ENCODE measurements at places on chromosomes 5 and 9.

- DNase-seq = no peak
Measured at GRCh38 chr9:6239048-6239461, 23.4 kb downstream of the IL33 start.

GRCh38 chr9:138096519-138096845, 218.9 kb downstream of the CACNA1B start:
- DNase-seq = no peak

- DNase-seq = no peak
Measured at GRCh38 chr9:85917756-85918155, 23.2 kb upstream of the NAA35 start.

DNA sequence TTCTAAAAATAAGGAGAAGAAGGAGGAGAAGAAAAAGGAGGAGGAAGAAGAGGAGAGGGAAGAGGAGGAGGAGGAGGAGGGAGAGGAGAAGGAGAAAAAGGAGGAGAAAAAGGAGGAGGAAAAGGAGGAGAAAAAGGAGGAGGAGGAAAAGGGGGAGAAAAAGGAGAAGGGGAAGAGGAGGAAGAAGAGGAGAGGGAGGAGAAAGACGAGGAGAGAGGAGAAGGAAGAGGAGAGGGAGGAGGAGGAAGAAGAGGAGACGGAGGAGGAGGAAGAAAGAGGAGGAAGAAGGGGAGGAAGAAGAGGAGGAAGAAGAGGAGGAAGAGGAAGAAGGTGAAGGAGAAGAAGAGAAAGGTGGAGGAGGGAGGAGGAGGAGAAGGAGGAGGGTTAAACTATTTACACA, 210.2 kb upstream of the TRPM3 start:
- DNase-seq = no peak

DNA sequence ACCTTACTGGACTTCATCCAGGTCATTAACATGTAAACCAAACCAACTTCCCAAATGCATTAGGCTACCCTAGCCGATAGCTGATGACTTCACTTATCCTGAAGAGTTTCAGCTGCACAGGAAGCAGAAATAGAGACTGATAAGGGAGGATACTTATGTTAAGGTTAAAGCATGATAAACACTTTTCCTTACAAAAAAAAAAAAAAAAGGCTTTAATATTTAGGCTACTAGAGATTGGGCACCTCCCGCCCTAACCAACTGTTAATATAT, 1.6 kb upstream of the MEF2C start:
- DNase-seq = no peak

GRCh38 chr9:2729003-2729402, 11.7 kb downstream of the KCNV2 start:
- DNase-seq = no peak

- no peak for DNase-seq
Measured at GRCh38 chr5:538801-539468, 14.7 kb upstream of the SLC9A3 start.

DNA sequence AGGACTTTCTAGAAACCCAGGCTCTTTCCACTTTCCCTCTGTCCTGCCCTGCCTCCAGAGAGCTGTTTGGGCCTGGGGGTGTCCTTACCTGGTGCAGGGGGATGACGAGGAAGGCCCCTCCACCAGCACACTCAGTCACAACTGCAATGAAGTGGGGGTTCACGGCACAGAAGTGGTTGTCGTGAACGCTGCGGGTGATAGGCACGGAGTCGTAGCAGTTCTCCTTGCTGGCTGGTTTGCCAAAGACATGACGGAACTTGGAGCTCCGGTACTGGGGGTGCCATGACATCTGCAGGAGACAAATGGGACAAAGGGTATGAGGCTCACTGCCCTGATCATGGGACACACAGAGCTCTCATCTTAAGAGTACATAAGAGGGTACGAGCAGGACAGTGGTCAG, 35.1 kb downstream of the CORO2A start:
- no peak for DNase-seq

DNA sequence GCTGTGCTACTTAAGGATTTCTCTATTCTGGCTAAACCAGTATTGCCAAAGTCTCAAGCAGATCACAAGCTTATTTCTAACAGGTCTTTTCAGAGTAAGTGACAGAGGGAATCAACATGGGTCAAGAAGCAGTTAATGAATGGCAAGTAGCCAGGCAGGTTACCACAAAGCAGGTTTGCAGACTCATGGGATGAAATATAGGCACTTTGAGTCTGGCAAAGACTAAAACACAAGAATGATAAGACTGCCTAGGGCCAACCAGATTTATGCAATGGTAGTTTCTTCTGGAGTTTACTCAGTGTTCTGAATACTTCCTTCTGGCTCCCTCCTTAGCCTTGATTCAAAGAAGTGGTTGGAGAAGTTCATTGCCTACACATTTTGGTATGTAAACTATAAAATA, 3.6 kb downstream of the HMGCS1 start:
- no peak for DNase-seq

- DNase-seq = no peak
Measured at GRCh38 chr9:125472926-125473701, 211.5 kb downstream of the GAPVD1 start.

DNA sequence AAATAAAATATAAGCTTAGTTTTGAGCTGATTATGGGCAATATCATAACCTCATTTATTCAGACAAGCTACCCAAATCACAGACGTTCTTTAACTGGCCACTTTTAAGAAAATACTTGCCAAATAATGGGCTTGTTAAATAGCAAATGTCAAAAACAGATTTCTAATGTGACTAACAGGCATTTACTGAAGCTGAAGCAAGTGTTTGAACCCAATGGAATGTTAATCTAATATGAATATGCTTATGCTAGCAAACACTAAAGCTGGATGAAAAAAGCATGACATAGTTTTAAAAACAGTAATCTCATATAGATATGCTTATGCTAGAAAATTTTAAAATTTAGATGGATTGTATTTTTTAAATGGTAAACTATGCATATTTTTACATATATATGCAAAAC, 411.6 kb upstream of the PTGER4 start:
- DNase-seq = no peak

DNA sequence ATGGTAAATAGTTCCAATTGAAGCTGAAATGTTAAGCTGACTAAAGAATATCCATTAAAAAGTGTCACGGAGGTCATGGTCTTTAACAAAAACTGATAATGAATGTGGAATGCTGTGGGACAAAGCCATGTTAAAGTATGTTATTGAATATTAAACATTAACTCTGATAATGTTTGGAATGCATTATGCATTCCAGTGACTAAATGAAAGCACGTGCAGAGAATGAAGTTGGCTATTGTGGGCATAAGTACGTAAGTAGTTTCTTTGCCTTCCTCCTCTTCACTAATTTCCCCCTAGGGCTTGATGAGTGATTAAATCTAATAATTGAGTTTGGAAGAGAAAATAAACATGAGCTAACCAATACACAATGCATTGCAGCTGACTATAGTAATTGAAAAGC, 640.4 kb upstream of the CDH10 start:
- no peak for DNase-seq

GRCh38 chr9:14323083-14323971, 9.4 kb upstream of the NFIB start:
- DNase-seq = no peak

GRCh38 chr5:56638061-56638621, 177.2 kb upstream of the MAP3K1 start:
- DNase-seq = no peak

DNA sequence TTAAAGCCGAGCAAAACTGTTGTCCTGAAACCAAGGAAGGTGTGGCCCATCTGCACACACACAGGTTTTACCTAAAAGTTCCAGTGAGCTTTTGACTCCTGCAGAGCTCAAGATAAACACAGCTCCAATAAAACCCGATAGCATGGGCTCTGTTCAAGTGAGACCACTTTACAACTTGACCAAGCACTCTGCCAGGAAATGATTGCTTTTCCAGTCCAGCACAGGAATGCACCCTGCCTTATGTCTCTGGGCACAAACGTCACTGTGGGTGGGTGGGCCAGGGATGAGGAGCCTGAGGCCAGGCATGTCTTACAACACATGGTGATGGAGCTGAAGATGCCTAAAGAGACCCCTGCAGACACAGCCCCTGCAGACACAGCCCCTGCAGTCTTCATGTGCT, 115.3 kb downstream of the ROR2 start:
- no peak for DNase-seq

- DNase-seq = no peak
Measured at GRCh38 chr5:163108351-163108750, 329.0 kb upstream of the CCNG1 start.

GRCh38 chr9:136722093-136722968, 10.0 kb downstream of the DIPK1B start:
- DNase-seq = no peak

DNA sequence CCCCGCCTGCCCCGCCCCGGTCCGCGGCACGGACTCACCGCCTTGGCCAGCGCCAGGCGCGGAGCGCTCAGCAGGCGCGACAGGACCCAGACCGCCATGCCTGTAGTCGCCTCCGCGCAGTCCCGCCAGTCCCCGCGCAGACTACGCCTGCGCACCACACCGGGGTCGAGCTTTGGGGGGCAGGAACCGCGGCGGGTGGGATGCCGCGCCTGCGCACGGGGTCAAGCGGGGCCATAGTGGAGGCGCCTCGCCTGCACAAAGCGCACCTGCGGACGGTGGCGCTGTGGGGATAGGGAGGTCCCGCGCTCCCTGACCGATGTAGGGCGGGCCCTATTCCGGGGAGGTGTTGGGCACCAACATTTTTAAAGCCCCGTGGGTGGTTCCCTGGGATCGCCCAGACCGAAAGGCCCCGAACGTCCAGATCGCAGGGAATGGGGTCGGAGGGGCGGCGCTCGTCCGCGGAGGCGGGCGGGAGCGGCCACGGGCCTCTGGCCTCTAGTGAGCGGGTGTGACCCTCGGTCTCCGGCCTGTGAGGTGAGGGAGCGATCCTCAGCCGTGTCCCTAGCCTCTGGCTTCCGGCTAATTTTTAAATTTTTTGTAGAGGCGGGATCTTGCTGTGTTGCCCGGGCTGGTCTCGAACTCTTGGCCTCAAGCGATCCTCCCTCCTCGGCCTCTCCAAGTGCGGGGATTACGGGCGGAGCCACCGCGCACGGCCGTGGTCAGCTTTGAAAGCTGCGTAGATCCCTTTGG, 70.8 kb upstream of the LPCAT1 start:
- peak; percentile 39 for DNase-seq

GRCh38 chr5:140165101-140165922, 9.7 kb upstream of the CYSTM1 start:
- DNase-seq = no peak

GRCh38 chr5:136162008-136162407, 29.4 kb downstream of the SMAD5 start:
- DNase-seq = no peak

DNA sequence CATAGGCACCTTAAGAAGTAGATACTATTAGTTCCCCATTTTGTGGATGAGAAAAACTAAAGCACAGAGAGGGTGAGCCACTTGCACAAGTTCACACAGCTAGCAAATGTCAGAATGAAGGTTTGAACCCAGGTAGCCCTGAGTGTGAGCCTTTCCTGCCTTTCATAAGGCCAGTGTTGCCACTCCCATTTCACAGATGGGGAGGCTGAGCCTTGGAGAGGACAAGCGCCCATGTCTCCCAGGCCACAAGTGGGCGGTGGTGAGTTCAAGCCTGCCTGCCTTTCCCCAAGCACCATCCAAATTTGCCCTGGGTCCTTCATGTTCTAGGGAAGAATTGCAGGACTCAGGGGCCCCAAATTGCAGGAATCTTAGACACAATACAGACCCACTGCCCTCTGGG, 50.6 kb downstream of the LHX2 start:
- no peak for DNase-seq

DNA sequence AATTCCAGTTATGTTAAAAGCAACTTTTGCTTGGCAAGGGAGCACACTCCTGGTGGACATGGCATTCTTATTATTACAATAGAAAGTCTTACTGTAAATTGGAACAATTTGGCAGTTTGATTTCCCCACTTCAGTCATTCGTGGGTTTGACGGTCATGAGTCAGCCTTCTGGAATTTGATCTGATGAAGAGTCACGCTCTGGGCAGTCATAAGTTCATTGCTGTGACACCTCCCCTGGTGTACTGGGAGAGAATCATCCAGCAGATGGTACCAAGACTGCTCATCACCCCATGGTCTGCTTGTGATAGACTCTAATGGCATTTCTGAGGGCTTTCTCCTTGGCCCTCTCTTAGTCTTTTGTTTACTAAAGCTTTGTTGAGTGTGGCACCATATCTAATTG, 53.8 kb downstream of the GLRA1 start:
- peak; percentile 1 for DNase-seq

- no peak for DNase-seq
Measured at GRCh38 chr9:17894501-17895160, 315.8 kb downstream of the SH3GL2 start.

GRCh38 chr5:31133488-31133887, 60.0 kb upstream of the CDH6 start:
- DNase-seq = no peak

GRCh38 chr5:69078921-69079540, 14.8 kb upstream of the SLC30A5 start:
- DNase-seq = no peak

- no peak for DNase-seq
Measured at GRCh38 chr5:118592229-118593002, 395.9 kb downstream of the DTWD2 start.

DNA sequence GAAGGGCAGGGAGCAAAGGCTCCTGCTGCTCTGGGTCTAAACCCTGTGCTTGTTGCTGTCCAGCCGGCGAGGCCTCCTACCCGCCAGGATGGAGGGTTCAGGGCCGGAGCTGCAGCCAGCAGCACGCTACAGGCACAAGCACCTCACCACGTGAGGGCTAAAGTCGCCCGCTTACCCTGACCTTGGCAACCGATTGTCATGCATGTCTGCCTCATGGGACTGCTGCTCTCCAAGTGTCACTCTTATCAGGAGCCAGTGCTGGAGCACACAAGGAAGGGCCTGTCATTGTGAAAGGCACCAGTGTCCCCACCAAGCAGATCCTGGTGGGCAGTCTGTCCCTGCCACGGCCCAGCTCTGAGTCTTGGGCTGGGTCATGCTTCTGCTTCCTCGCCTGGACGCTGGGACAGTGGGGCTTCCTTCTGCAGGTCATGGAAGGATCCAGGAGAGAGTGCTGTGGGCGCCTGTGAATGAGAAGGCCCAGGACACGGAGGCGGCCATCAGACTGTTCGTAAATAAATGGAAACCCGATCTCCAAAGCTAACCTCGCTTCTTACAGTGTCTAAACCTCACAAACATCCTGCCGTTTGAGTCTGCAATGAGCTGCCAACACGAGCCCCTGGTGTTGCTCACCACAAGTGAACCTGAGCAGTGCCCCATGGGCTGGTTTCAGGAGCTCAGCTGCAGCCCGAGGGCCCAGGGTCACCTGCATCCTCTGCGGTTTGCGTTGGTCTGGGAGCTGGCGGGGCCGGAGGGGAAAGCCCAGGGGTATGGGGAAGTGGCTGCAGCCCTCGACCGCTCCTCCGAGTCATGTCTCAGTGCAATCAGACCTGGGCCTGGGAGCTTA, 58.2 kb upstream of the RXRA start:
- DNase-seq = no peak

DNA sequence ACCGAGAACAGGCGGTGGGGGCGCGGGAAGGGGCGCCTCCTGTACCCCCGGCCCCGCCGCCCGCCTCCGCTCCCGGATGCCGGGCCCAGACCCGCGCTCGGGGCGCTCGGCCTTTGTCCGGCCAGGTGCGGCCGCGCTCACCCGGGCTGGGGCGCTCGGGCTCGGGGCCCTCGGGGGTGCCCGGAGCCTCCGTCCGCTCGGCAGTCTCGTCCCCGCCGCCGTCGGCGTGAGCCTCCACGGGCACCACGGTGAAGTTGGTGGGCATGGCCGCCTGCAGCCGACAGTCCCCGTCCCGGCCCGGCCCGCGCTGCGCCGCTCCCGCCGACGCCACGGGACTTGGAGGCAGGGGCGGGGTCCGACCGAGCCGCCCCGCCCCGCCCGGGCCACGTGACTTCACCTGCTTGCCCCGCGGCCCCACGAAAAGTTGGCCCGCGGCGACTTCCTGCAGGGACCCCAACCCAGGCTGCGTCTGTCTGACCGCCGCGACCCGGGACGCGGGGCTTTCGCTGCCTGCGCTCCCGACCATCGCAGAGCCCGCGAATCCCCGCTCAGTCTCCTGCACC, at the start of gene SLC12A7:
Gene SLC12A7 (minus strand): TSS at position 337 of the 563 bp plus-strand sequence. CDS start 72 bp downstream, at position 265.
- peak; percentile 37 for DNase-seq
